ENCODE measurements at places on chromosomes 1 and 21.

- no peak for DNase-seq
Measured at GRCh38 chr1:53332186-53332564, 4.3 kb upstream of the LRP8 start.

DNA sequence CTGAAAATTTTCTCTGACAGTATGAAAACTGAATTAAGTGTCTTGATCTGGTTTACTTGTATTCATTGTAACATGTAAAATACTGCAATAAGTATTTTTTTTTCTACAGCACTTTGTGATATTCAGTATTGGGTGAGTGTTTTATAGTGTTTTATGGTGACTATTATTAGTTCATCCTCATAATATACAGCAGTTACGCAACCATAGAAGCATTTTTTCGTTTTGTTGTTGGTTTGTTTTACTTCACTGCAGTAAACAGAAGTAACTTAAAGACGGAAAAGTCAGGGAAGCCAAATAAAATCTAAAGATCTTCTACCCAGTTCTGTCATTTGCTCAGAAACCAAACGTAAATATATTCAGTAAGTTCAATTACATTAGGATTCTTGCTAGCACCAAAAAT, 250.0 kb downstream of the TPR start:
- no peak for DNase-seq

DNA sequence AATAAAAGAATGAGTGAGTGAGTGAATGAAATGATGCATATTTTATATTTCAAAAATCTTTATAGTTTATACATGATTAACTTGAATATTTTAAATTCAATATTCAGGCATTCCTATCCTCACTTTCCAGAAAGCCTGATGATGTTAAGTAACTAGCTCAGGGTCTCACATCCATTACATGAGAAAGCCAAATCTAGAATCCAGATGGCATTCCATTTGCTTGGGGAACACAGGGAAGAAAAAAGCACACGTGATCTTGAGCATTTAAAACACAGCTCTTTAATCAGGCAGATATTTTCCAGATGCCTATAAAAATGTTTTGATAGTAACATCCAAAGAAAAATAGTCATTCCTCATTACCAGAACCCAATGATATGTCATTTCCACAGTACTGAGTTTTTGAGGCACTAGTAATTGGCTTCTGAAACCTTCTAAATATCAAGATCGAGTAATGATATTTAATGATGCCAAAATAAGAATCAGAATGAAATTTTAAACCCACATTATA, 291.9 kb downstream of the DSCAM start:
- no peak for DNase-seq

DNA sequence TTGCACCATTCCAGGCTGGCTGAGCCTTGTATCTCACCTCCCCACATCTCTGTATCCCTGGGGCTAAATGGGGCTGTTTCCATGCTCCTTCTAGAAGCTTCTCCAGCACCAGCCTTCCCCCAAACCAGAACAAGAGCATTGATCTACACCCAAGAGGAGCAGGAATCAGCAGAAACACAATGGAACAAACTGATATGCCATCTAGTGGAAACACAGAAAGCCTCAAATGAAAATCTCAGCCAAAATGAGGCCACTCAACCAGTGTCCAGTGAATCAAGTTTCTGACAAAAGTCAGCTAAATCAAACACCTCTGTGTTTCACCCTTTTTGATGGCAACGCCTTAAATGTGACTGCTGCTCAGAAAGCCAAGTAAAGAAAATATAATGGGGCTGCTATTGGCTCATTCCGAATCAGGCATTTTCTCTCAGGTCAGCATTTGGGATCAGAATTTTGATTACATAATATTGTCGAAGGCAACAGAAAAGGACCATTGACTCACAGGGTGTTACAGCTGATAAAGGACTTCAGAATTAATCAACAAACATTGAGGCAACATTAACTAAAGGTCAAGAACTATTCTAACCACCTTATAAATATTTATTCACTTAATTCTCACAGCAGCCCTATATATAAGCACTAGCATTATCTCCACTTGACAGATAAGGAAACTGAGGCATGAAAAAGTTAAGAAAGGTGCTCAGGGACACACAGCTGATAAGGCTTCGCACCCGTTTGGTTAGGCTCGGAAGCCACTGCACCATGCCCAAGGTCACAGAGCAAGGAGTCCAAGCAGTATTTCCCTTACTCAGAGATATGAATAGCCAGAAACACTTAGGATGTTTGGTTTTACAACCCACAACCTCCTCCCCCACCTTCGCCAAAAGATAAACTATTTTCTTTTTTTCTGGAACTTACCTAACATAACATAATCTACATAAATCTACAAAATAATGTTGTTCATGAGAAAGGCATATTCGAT, 85.8 kb upstream of the KCNJ15 start:
- DNase-seq, result no peak

DNA sequence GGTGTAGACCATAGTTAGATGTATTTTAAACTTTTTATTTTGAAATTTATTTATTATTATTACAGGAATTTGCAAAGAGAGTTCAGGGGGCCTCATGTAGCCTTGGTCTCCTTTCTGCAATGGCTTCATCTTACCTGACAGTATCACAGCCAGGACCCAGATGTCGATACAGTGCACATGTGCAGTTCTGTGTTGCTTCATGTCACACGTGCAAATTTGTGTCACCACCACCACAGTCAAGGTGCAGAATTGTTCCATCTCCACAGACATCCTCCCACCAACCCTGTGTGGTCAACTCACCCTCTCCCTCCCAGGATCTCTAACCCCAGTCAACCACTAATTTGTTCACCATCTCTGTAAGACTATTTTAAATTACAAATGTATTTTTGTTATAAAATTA, 184.5 kb downstream of the CAMTA1 start:
- no peak for DNase-seq

DNA sequence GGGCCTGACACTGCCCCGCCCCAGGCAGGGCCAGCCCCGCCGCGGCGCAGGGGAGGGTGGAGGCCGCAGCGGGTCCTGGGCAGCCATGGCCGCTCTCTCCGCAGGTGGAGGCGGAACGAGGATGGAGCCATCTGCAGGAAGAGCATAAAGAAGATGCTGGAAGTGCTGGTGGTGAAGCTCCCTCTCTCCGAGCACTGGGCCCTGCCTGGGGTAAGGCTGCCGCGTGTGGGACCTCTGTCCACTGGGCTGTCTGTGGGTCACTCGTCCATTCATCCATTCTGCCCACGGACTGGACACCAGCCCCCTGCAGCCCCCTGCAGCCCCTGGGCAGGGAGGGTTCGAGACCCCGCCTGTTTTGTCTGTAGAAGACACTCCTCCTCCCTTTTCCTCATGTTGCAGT, 18.4 kb upstream of the LRRC3 start:
- no peak for DNase-seq

- no peak for DNase-seq
Measured at GRCh38 chr1:93171549-93172034, 8.6 kb downstream of the TMED5 start.

DNA sequence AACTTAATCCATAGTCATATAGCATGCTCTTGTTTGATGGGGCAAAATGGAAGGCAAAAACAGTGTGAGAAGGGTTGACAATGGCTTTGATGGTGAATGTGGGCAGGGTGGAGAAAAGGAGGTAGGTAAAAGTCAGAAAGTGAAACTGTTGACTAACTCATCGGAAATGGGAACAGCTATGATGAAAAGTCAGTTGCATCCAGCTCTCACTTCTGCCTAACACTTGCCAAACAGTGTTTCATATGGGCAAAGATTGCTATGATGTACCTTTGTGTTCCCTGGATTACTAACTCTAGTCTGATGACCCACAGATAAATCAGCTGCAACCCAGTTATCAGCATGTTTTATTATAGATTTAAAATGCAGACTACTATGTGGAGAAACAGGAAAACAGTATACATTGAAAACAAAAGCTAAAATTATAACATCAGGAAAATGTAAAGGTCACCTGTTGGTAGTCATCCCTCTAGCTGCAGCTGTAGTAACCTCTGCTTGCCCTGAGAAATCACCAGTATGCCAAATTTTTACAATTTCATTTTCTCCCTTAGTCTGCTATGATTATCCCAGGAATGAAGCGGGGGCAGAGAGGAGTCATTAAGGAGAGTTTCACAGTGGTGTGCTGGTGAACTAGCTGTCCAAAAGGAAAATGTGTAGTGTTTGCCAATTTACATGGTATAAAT, 11.7 kb downstream of the TNFSF18 start:
- no peak for DNase-seq

DNA sequence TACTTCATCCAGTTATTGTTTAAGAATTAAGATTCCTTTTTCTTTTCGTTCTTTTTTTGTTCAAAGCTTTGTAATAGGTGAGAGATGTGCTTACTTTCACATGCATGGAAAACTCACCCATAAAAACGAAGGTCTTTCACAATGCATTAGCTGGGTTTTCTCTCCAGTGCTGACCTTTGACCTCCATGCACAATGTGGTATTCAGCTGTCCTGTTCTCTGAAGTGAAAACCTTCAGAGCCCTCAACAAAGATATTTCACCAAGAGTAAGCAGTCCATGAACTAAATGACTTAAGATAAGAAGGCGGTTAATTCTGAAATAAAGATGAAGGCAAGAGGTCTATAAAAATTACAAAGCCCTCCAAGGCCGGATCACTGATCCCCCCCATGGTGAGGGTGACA, 77.1 kb upstream of the IPO9 start:
- no peak for DNase-seq

GRCh38 chr1:78834201-78834741, 172.3 kb downstream of the ADGRL4 start:
- no peak for DNase-seq
